ENCODE measurements at places on chromosomes 7 and 10. TPM values are rescaled to one million over a fixed set of nuclear protein-coding genes. Genes with fewer than 3 reads are reported as not detected.

The NAT16 gene
- total RNA-seq: not detected

The CYP3A7 gene
- total RNA-seq: 0.18 TPM

The LIPN gene
- total RNA-seq: not detected

The EGR2 gene
- 1.2 TPM for total RNA-seq

The OR13A1 gene
- total RNA-seq: not detected

The PRLHR gene
- total RNA-seq: not detected

The H2BK1 gene
- not detected for total RNA-seq

The CCDC7 gene
- 5.4 TPM for total RNA-seq

DNA sequence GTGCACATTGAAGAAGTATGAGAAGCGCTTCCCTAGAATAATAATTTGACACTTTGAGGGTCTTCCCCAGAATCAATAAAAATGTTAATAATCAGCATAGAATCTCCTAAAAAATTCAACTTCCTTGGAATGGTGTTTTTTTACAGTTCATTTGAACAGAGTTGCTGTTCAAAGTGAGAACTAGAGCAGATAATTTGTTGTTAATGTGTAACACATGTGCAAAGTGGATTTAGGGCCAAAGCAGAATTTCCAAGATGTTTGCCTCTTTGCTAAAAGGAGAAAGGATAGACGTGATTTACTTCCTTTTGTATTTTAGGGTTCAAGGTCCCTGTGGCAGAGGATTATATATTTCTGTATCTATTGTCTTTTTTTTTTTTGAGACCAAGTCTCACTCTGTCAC, 73.8 kb downstream of the ZNF277 start:
- no peak for DNase-seq

- no peak for DNase-seq
Measured at GRCh38 chr10:6171881-6172695, 30.6 kb upstream of the PFKFB3 start.

DNA sequence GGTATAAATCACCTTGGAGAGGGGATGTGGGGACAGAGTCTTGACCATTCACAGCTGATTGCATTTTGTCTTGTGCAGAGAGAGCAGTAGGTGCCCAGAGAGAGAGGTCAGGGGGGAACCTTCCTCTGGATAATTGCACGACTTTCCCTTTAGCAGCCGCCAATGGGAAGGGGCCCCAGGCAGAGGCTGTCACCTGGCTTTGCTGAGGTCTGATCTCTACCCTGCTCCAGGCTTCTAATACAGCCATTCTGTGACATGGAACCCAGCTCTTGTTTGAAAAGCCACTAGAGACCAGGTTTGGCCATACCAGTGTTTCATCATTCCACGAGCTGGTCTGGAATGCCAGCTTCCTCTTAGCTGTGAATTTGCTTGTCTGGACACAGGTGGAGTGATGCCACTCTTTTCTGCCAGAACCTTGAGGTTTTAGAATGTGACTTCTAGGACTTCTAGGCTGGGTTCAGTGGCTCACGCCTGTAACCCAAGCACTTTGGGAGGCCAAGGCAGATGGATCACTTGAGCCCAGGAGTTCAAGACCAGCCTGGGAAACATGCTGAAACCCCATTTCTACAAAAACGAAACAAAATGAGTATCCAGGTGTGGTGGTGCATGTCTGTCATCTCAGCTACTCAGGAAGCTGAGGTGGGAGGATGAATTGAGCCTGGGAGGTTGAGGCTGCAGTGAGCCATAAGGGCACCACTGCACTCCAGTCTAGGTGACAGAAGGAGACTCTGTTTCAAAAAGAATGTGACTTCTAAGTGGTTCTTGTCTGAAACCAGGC, 159.9 kb downstream of the CAMK1D start:
- no peak for DNase-seq

GRCh38 chr10:101897633-101898032, 54.0 kb upstream of the KCNIP2 start:
- DNase-seq: no peak

- no peak for DNase-seq
Measured at GRCh38 chr10:86330778-86331763, 35.5 kb downstream of the GRID1 start.

DNA sequence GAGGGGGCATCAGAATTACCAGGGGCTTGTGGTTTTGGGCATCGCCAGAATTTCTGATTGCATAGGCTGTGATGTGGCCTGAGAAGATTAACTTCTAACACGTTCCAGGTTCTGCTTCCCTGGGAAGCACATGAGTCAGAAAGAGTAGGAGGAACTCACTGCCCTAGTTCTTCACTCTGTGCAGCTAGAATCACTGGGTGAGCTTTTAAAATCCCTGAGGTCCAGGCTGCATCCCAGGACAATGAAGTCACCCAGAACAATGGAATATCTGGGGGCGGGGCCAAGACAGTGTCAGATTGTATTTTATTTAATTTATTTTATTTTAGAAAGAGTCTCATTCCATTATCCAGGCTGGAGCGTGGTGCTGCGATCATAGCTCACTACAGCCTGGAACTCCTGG, 636.5 kb downstream of the CALN1 start:
- DNase-seq: no peak

- DNase-seq: no peak
Measured at GRCh38 chr7:2845034-2845592, 1.0 kb upstream of the GNA12 start.

GRCh38 chr7:134927076-134927475, 59.2 kb upstream of the AGBL3 start:
- no peak for DNase-seq

DNA sequence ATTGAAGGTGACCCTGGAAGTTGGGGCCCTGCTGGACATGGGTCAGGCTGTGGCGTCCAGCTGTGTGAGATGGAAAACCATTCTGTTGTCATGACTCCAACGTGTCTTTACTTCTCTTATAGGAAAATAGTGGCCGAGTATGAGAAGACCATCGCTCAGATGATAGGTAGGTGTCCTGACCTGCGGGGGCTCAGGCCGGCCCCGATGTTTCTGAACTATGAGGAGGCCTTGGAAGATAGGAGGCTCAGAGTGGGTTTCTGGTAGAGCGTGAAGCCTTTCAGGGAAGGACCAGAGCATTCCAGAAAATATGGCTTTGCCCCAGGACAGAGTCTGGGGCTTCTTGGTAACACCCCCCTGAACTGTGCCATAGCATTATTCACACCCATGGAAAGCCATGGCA, 29.3 kb upstream of the BTBD16 start:
- DNase-seq: no peak

- no peak for DNase-seq
Measured at GRCh38 chr10:4260483-4261124, 475.6 kb upstream of the KLF6 start.

GRCh38 chr7:80257756-80258155, 123.1 kb downstream of the GNAI1 start:
- DNase-seq: no peak

GRCh38 chr7:38744746-38745145, 113.6 kb upstream of the AMPH start:
- no peak for DNase-seq

DNA sequence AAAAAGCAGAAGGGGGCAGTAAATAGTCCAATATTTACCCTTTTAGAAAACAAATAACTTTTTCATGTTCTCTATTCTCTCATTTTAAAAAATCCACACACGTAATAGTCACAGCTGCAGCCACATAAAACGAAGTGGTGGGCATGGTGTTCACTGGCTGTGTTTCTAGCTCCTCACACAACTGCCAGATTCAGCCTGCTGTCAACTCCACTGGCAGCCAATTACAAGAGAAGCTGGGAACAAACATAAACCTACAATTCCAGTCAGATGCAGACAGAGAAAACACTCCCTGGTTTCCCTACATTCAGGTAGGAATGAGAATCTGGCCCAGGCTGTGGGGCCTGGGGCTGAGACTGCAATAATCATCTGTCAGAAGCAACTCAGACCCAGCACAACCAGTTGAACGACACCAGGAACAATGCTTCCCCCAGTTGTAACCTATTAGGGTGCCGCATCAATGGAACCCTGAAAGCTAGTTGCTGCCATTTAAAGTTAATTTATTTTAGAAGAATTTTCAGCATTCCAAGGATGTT, 29.1 kb downstream of the ERCC6 start:
- no peak for DNase-seq

- no peak for DNase-seq
Measured at GRCh38 chr7:120926943-120927346, 23.6 kb upstream of the ING3 start.

- DNase-seq: no peak
Measured at GRCh38 chr7:140726281-140726680, 29.8 kb downstream of the NDUFB2 start.

All from endothelial cell (in vitro differentiated cells).